ENCODE measurements at places on chromosomes 16 and 17.

GRCh38 chr16:726438-727290 lies at the start of the genes CCDC78 and HAGHL:
TSS of gene CCDC78 (minus strand) at chr16:726443. CDS start at chr16:726367, 76 bp downstream.
TSS of gene HAGHL (plus strand) at chr16:727106. CDS start at chr16:727510, 404 bp downstream.
- DNase-seq, result peak; percentile 84

DNA sequence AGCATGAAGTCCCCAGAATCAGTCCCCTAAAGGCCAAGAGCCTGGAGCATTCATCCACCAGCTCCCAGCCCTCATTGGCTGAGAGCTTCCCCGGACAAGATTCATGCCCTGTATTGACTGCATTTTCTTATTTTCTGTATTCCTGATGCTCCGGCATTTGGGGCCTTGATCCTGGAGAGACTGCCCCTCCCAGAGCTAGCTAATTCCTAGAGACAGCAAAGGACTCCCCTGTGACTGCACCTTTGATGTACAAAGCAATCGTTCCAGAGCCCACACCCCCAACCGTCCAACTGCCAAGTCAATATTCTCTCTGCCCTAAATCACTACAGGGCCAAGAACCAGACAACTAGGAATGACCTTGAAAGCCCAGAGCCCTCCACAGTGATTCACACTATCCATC lies 93.4 kb upstream of the CDH5 start:
- DNase-seq, result no peak

DNA sequence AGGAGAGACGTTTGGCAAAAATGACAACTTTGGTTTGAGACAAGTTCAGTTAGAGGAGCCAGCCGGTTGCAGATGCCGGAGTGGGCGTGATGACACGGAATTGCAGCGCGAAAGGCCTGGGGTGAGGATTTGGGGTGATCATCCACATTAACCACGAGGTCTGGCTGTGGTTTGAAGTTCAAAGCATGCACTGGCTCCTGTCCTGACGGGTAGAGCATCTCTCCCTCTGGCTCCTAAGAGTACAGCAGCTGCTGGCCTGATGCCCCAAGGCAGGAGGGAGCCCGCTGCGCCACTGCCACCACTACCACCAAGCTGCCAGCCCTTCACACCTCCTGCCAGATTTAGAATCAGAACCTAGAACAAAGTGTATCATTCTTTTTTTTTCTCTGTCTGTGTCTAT lies 3.7 kb downstream of the RHBDL3 start:
- DNase-seq, result no peak

GRCh38 chr17:36183001-36183971 lies 6.8 kb upstream of the TBC1D3B start:
- DNase-seq, result peak; percentile 94

DNA sequence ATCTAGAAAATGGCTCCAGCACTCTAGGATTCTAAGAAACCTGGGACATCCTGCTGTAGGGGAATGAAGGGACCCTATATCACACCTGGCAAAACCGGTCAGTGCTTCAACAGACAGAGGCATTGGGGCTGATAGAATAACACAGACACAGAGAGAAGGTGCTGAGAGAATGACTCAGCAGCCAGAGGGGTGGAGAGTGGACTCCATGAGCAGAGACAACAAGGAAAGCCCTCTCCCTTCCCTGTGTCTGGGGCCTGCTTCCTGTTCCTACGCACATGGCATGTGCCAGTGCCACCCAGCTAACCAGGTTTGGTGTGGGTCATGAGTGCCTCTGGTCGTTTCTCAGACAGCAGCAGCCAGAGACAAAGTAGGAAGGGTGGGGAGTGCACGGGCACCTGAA lies 140.3 kb downstream of the CCT6B start:
- no peak for DNase-seq

DNA sequence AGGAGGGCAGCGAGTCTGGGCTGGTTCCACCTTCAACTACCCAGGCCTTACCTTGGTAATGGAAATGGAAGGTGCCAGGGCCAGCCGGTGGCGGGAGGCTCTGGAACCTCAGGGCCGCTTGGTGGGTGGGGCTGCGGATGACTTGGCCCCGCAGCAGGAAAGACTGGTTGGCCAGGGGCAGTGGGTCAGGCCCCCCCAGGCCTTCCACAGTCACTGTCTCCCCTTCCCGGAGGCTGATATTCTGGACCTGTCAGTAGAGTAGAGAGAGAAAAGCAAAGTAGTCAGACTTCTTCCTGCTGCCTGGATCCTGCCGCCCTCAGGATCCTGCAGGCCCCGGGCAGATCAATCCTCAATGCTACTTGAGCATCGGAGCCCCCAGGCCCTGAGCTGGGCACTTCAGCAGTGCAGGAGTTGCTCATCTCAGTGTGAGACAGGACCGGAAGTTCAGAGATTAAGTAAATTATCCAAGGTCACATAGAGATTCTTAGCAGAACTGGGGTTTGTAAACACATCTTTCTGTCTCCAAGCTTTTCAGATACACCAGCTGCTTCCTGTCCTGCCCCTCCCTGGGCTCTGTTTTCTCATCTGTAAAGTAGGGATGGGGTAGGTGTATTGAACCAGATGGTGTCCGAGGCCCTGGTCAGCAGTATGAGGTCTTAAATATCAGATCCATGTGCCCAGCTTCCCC lies 18.5 kb upstream of the PHF12 start:
- no peak for DNase-seq

GRCh38 chr17:56434610-56435009 lies 158.9 kb upstream of the NOG start:
- no peak for DNase-seq

DNA sequence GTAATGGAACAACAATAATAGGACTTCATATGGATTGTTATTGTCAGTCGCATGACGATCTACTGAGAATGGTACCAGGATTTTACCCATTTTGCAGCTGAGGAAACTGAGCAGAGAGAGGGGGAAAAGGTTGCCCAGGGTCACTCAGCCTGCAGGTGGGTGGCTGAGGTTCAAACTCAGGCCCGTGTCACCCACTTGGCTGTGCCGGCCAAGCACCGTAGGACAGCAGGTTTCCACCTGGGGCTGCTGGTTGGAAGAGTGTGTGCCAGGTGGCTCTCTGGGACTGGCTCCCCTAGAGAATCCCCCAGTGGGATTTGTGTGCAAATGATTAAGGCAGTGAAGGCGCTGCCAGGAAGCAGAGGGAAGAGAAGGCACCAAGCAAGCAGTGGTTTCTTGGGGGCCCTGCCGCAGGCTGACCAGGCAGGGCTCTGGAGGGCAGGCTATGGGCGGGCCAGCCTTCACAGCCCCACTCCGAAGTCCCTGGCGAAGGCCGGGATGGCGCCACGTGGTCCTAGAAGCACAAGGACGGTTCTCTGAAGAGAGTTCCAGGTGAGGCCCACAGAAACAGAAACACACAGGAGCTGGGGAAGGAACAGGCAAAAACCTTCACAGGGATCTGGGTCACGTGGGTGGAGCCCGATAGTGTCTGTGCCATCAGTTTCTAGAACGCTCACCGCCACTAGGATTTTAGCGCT lies 163.5 kb downstream of the IRF8 start:
- no peak for DNase-seq

DNA sequence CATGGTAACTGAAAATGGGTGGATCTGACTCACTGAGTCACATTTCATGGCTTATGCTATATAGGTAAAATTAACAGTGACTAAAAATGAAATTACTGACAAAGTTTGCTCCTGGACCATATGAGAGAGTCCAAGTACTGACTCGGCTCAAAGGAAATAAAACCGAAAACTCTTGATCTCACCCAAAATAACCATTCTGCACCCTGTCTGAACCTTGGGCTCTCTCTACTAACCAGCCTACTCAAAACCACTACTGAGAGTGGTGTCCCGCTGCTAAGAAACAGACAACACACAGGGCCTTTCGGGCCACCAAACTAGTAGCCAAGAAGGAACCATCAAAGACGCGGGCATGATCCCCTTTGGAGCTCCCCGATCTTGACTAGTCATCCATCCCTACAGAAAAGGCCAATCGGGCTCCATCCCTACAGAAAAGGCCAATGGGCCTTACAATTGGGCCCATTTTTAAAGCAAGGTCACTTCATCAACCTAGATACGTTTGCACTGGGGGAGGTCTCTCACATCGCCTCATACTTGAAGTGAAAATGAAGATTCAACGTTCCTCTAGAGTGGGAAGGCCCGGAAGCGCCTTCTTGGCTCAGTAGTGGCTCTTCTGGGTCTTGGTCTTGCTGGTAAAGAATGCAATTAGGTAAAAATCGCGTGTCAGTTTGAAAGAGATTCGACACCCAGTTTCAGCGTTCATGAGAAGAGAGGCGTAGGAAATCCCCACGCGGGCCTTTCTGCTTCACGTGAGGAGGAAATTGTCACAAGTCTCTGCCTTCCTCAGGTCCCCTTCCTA lies 720 bp upstream of the ZPBP2 start:
- DNase-seq, result no peak

- DNase-seq, result no peak
Observed at GRCh38 chr16:78732696-78733095, 633.2 kb downstream of the WWOX start.

GRCh38 chr17:40793832-40794231 lies 5.9 kb downstream of the KRT28 start:
- no peak for DNase-seq
